ENCODE measurements at places on chromosomes 1 and 21.

DNA sequence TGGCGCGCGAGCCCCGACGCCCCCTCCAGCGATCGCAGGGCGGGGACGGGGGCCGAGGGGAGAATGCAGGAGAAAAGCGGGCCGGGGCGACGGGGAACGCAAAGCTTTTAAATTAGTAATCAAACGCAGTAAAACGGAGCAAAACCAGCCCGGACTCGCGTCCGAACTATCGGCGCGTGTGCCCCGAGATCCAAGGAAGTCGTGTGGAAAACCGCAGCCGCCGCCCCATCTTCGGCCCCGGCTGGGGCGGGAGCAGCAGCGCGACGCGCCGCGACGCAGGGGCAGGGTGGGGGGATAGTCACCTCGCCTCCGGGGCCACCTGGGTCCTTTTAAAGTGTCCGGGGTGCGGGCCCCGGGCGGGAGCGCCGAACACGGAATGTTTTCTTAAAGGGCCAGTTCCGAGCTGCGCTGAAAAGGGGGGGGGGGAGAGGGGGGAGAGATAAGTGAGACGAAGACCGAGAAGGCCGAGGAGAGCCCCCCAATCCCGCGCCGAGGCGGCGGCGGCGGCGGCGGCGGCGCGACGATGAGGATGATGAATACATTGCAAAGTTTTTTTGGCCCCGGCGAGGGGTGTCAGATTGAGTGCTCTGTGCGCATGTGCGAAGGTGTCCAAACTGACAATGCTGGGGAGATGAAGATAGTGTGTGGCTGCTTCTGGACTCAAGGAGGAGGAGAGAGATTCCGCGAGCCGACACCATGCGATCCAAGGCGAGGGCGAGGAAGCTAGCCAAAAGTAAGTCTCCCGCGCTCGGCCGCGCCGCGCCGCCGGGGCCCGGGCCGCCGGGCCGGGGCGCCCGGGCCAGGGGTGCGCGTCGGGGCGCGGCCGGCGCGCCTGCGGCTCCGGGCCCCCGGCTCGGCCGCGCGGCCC lies at the start of gene PRDM16:
PRDM16 (plus strand) TSS at position 640 of the 868 bp plus-strand sequence; CDS start at position 697, 57 bp downstream.
- DNase-seq: peak; percentile 65

GRCh38 chr1:68916221-68916902 lies 419.5 kb upstream of the DEPDC1 start:
- DNase-seq: peak; percentile 57

DNA sequence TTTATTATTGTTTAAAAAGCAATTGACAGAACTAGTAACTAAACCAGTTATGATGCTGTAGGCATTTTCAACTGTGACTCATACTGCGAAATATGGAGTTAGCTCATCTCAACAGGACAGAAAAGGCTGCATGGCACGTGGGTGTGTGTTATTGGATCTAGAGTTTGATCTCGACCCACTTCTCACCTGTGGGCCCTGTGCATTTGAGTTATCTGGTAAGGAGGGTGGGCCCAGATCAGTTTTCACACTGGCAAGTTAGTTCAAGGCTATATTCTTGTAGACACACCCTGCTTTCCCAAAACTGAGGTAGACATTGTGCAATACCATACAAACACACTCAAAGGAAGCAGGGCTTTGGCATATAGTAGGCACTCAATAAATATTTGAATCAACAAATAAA lies 71.3 kb upstream of the PRDX6 start:
- DNase-seq: peak; percentile 69

DNA sequence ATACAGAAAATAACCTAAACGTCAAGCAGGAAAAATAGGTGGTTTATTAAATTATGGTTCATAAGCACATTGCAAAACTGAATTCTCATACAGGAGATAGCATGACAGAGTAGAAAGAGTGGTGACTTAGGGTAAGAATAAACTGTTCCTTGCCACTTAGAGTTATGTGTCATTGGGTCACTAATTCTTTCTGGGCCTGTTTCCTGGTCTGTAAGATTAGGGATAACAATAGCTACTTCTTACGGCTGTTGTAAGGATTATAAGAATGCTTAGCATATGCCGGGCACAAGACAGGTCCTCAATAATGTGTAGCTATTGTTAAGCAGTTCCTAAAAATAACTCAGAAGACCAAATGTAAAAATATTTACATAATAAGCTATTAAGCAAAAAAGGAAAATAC lies 24.2 kb downstream of the SNRNP40 start:
- no peak for DNase-seq

GRCh38 chr1:117598489-117598888 lies 7.4 kb upstream of the TENT5C start:
- no peak for DNase-seq

- DNase-seq: no peak
Observed at GRCh38 chr1:86594284-86594770, 47.4 kb downstream of the CLCA4 start.

DNA sequence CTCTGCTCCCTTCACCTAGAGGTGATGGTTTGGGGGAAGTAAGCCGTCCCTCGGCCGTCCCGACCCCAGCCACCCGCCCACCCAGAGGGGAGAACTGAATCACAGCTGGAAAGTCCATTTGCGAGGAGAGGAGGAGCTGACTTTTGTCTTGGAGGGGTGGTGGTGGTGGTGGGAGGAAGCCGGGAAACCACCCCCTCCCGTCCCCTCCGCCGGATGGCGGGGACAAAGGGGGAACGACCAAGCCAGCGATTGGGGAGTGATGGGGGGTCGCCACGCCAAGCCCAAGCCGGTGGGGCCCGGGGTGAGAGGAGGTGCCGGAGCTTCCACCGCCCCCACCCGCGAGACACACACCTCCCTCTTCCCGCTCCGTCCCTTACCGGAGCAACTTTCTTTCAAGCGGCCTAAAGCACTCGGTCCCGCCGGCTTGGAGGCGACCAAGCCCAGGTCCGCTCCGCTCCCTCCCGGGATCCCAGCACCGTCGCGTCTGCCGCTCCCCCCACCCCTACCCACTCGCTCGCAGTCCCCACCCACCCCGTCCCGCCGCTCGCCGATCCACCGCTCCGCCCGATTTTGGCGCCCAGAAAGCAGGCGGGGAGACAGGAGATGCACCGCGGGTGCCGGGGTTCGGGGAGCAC lies 540 bp downstream of the ARHGEF2 start:
- peak; percentile 33 for DNase-seq

DNA sequence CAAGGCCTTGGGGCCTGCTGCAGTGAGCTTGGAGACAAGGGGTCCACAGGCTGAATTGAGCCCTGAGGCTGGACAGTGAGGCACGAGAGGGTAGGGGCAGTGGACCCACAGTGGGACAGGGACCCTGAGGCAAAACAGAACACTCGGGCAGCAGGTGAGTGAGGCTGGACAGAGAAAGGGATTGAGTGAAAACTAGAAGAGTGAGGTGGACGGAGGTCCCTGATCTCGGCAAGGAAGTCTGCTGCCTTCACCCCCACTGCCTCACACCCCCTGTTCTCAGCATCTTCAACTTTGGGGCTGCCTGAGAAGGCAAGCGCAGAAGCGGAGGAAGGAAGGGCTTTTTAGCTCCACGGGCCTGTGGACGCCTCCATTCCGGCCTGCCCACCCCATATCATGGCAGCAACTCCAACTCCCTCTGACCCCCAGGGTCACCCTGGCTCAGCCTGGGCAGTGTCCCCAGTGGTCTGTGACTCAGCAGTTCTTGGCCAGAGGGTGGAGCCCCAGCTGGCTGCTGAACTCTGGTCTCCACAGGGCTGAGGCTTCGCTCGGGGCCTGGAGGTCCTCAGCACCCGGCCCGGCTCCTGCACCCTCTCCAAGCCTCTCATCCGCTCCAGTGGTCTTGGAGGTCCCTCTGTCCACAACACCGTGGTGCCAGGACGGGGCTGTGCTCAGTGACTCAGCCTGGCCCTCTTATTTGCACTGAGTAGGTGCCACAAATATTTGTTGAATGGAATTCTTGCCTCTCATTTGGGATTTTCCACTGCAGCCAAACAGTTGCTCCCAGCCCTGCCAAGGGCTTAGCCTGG lies 60.0 kb upstream of the EPS8L3 start:
- DNase-seq: no peak

DNA sequence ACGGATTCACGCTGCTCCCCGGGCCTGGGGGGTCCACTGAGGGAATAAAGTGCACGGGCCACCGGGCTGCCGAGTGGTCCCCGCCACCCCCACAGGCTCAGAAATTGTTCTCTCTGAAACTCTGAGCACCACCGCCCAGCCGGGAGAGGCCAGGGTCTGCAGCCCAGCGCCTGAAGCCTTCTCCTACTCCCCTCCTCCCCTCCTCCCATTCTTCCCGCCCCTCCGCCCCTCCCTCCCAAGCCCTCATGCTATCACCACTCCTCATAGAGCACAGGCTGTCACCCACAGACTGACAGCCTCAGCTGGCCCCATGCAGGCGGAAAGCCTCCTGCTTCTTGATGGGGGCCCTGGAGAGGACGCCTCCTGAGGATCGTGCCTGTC lies 707 bp upstream of the GPR153 start:
- no peak for DNase-seq

GRCh38 chr21:26588446-26588845 lies 15.4 kb upstream of the CYYR1 start:
- DNase-seq: no peak

GRCh38 chr1:219574484-219575087 lies 38.3 kb downstream of the ZC3H11B start:
- no peak for DNase-seq

DNA sequence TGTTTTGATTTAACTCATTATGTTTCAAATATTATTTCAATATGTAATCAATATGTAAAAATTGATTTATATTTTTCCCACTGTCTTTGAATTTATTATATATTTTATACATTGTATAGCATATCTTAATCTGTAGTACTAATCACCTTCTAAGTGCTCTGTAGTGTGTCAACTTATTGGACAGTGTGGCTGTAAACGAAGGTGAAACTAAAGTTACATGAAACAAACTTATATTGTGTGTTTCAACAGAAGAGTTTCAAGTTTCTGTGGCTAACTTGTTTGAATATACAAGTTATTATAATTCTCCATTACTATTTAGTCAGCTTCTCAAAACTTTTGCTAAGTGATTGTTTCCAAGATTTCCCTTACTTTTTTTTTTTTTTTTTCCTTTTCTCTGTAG lies 175.8 kb downstream of the DHRS3 start:
- no peak for DNase-seq

GRCh38 chr1:20143318-20143717 lies 4.2 kb downstream of the PLA2G2F start:
- DNase-seq: no peak

DNA sequence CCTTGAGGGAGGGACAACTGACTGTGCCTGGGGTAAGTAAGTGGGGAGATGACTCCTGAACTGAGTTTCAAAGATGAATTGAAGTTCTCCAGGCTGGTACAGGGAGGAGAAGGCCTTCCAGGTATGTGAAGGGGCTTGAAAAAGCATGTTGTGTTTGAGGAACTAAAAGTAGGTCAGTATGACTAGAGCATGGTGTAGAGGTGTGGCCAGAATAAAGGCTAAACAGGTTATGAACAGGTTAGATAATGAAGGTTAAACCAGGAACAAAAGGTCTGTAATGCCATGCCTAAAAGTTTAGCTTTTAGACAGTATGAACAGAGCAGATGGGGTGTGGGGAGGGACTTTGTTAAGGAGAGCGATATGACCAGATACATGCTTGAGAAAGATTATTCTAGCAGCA lies 7.3 kb upstream of the CLSPN start:
- no peak for DNase-seq

- DNase-seq: peak; percentile 48
Observed at GRCh38 chr1:64686828-64687724, 57.8 kb upstream of the RAVER2 start.

GRCh38 chr1:223761411-223761810 lies 49.1 kb downstream of the CAPN2 start:
- no peak for DNase-seq

DNA sequence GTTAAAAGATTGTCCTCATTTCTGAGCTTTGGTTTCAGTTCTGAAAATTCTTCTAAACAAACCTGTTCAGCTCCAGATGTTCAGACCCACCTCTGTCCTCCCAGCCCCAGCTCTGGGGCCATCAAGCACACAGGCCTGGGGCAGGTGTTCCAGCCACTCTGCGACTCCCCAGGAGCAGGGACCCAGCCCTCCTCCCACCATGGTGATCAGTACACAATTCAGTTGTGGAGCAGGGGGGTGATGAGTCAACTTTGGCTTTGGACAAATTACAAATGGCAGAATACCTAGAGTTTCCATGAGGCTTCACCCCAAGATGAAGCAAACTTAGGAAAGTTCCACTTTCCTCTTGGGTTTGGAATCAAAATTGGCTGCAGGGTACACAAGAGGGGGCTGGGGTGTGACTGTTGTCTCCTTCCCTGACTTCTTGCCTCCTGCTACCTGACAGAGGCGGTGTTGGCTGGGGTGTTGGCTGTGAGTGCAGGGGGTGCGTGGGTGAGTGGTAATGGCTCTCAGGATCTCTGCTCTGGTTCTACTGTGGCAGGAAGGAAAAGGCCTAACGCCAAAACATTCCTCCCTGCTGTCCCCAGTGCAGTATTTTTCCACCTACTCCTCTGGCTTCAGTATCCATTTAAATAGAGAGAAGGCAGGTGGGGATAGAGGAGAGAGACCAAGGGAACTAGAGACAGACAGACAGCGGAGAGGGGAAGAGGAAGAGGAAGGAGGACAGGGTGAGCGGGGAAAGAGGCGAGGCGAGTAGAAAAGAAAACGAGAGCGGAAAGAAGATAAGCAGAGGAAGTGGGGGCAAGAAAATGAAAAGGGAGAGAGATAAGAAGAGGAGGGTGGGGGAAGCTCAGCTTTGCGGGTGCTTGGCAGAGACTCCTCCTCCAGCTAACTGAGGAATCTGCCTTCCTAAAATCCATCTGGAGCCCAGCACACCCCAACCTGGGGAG lies 20.6 kb upstream of the LRRN2 start:
- DNase-seq: no peak

GRCh38 chr21:41707231-41707959 lies 59.5 kb downstream of the RIPK4 start:
- DNase-seq: no peak

GRCh38 chr1:112990271-112990670 lies 34.3 kb upstream of the SLC16A1 start:
- no peak for DNase-seq

DNA sequence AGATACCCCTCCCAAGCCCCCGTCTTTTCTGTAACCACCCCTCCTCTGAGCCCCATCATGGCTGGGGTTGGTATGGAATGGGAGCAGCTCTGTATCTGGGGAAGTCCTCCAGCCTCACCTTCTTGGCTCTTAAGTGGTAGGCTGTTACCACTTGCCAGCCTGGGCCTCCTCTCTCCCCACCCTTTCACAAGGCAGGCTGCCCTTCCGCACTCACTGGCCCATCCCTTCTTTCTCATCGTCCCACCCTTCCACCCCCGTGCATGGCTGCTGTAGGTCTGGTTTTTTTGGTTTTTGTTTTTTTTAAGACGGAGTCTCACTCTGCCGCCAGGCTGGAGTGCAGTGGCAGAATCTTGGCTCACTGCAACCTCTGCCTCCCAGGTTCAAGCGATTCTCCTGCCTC lies 5.2 kb downstream of the CYB561D1 start:
- no peak for DNase-seq

GRCh38 chr1:168065506-168065905 lies 71.2 kb downstream of the GPR161 start:
- DNase-seq: no peak

- no peak for DNase-seq
Observed at GRCh38 chr1:1286313-1287261, 6.4 kb downstream of the SCNN1D start.

Data from fibroblast of skin of right quadriceps (primary cell).